HCEC 1CT (cell line): ENCODE measurements at places on chromosomes 5 and 9.

- no peak for DNase-seq
Measured at GRCh38 chr5:135241536-135241935, 157.5 kb downstream of the MACROH2A1 start.

- DNase-seq, result no peak
Measured at GRCh38 chr9:135639196-135639595, at the start of gene GLT6D1. TSS of gene GLT6D1 (minus strand) at chr9:135639540. CDS start at chr9:135639187, 353 bp downstream.

DNA sequence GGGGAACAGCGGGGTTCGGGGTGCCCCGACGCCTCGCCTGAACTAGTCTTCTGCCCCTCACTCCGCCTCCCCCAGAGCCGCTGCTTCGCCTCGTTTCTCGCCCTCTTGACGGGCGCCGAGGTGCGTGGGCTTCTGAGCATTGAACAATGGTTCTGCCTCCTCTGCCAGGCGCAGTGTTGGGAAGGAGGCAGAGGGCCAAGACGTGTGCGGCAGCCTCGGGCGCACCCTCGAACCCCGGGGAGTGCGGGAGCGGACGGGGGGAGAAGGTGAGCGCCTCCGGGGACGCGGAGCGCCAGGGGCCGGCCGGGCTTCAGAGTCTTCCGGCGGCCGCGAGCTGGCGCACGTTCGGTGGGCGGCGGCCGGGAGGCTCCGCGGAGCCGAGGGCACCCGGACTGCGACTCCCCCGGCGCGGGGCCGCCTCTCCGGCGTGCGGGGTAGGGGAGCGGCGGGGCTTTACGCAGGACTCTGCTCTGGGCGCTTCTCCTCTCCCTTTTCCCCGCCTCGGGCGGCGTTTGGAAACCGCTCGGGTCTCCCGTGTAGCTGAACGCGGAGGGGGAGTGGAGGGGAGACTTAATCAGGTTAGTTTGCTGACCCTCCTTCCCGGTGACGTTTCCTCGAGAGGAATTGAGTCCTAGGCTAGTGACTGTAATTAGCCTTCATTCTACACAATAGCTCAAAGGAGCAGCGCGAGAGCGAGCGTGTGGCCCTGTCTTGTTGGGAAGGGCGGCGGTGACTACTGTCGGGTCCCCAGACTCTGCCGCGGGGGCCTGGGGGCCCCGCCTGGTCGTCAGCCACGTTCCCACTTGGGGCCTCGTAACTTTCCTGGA lies 1.1 kb downstream of the VLDLR start:
- no peak for DNase-seq

DNA sequence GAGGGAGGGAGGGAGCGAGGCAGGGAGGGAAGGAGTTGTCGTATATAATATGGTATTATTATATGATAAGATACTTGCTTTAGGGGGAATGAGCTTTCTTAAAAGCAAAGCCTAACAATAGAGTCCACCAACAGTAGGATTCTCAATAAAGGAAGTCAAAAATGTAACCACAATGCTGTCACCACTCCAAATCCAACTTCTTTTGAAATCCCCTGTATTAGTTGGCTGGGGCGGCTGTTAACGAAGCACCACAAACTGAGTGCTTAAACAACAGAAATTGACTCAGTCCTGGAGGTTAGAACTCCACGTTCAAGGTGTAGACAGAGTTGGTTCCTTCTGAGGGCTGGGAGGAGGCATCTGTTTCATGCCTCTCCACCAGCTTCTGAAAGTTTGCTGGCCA lies 23.1 kb downstream of the GAS1 start:
- no peak for DNase-seq

GRCh38 chr9:71929791-71930440 lies 18.5 kb downstream of the C9orf85 start:
- peak; percentile 62 for DNase-seq
